ENCODE measurements at places on chromosomes 11 and 22.

DNA sequence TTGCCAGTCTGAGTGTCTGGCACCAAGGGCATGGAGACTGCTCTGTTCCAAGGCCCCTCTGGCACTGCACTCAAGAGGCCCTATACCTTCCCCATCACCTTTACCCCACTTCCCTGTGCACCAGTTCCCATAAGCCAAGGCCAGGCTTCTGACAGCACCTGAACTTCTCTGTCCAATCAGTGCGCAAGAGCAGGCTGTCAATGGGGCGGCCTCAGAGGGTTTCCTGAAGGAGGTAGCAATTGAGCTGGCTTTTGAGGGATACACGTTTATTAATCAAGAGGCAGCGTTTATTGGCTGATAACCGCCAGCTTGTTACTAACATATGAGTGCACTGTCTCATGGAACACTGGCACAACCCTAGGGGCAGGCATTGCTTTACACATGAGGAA, 2.1 kb downstream of the SH3BP1 start:
- no peak for DNase-seq

GRCh38 chr11:17428925-17429324, 40.5 kb upstream of the KCNJ11 start:
- no peak for DNase-seq

GRCh38 chr22:30198921-30199320, 47.6 kb downstream of the LIF start:
- no peak for DNase-seq

GRCh38 chr11:118436639-118437207, 431 bp downstream of the KMT2A start:
- no peak for DNase-seq

- DNase-seq, result no peak
Observed at GRCh38 chr11:21783954-21784353, 408.9 kb upstream of the ANO5 start.

All from hippocampal formation (tissue), 2 donors.